Activated T-helper 9 cell treated with anti-CD3 and anti-CD28 coated beads, Interleukin-2, amount 50 U/mL, for 16 hours (primary cell): ENCODE measurements at places on chromosomes 13 and 19.

DNA sequence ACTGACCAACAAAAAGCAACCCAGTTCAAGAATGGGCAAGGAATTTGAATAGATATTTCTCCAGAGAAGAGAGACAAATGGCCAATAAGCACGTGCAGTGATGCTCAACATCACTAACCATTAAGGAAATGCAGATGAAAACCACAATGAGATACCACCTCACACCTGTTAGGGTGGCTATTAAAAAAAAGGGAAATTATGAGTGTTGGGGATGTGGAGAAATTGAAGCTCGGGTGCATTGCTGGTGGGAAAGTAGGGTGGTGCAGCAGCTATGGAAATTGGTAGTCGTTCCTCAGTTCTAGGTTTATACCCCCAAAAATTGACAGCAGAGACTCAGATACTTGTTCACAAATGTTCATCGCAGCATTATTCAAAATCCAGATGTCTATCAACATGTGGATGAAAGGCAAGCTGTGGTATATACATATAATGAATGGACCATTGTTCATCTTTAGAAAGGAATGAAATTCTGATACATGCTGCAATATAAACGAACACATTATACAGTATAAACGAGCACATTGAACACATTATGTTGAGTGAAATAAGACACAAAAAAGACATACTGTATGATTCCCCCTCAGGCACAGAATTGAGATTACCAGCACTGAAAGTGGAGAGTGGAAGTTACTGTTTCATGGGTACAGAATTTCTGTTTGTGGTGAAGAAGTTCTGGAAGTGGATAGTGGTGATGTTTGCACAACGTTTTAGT, 927 bp downstream of the CHAMP1 start:
- no peak for DNase-seq

DNA sequence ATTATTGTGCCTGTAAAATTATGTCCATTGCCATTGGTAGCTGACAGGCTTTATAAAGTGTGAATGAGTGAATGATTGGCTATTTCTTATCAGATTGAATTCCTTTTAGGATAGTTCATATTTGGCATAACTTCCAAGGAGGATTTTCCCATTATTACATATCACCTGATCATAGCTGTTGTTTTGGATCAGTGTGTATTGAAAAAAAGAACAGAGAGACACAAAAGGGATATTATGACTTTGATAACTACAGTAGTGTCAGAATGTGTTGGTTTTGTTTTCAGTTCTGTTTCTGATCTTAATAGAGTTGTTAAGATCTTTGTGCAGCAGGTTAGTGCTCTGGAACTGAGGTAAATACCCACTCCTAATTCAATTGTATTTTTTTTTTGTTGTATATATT, 103.8 kb downstream of the LRCH1 start:
- no peak for DNase-seq

- no peak for DNase-seq
Observed at GRCh38 chr13:30329009-30329585, 21.7 kb upstream of the KATNAL1 start.

DNA sequence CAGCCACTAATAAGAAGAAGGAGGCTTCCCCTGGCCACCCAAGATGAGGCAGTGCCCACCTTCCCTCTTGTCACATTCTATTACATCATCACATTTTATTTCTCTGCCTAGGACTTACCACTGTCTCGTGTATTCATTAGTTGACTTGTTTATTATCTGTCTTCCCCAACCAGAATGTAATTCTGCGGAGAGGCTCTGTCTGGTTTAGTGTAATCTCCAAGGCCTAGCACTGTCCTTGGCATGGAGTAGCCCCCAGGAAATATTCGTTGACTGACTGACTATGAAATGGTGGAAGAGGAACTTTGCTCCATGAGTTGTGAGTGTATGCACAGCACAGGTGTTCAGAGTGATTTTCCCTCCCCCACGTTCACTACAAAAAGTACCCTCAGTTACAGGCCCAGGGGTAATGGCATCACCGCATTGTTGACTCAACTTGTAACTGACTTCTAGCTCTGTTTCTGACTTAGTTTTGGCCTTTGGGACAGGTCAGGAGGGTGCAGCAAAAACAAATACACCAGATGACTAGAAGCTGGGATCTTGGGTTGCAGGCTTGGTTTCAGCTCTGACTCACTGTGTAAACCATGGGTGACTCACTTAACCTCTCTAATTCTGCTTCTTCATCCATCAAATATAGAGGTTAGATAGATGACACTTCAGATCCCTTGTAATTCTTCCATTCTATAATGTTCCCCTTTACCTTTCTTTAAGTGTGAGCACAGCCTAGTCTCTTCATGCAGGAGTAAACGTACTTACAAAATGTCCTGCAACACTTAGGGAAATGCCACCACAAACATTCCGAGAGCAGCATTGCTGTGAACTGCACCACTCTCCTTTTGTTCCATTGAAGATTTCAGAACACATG, 229.7 kb downstream of the KCNRG start:
- DNase-seq = peak; percentile 40

DNA sequence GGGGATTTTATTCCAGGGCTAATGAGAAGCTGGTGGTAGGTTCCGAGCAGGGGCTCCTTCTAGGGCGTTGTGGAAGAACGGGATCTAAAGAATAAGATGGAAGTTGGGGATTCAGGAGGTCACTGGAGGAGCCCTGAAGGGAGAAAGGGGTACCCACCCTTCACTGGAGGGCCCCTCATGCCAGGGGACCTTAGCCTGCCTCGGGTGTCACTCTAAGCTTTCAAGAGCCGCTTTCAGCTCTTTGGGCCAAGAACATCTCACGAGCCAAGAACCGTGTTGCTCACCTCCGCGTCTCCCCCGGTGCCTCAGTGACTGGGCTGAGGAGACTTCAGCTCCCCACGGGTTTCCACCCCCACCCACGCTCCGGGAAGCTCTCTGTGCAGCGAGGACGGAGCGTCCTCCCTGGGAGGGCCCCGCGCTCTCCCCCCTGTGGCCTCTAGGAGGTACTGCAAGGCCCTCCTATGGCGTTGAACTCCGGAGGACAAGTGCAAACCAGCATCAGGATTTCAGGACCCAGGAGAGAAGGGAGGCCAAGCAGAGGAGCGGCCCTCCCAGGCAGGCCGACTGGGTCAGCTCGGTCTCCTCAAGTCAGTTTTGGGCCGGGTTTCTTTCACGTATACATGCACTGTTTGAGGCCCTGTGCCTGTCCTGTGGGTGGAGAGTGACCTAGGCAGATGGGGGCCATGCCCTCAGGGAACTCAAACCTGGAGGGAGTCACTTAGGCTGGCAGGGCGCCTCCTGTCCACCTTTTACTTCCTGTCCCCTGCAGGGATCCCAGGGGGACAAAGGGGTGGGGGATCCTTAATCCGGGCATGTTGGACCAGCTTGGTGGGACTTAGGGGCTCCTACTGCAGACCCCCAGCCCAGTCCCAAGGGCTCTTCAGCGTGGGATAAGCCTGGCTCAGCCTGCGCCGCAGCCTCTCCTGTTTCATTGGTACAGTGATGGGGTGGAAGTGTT, 5.1 kb upstream of the KRTDAP start:
- peak; percentile 57 for DNase-seq

DNA sequence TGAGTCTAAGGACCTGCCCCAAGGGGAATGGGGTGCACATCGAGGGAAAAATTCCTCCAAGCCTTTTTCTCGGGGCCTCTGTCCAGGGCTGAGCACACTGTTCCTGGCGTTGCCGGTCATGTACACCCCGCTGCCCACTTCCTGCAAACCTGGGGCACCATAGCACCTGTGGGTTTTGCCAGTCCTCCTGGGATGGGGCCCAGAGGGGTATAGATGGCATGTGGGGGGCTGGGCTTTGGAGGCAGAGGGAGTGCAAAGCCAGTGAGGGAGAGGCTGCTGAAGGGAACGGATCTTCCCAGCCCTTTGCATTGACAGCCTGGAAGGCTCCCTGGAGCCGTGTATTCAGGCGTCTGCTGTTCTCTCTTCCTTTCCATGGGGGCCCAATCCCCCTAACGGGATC, 187.3 kb downstream of the ZNF536 start:
- no peak for DNase-seq

- no peak for DNase-seq
Observed at GRCh38 chr13:53901593-53901992, 873.0 kb downstream of the OLFM4 start.

GRCh38 chr13:111846391-111847159, 220.4 kb upstream of the SOX1 start:
- DNase-seq = no peak

- DNase-seq = no peak
Observed at GRCh38 chr19:2227415-2228156, 8.5 kb downstream of the PLEKHJ1 start.

- no peak for DNase-seq
Observed at GRCh38 chr13:23750383-23751121, 138.6 kb downstream of the MIPEP start.

DNA sequence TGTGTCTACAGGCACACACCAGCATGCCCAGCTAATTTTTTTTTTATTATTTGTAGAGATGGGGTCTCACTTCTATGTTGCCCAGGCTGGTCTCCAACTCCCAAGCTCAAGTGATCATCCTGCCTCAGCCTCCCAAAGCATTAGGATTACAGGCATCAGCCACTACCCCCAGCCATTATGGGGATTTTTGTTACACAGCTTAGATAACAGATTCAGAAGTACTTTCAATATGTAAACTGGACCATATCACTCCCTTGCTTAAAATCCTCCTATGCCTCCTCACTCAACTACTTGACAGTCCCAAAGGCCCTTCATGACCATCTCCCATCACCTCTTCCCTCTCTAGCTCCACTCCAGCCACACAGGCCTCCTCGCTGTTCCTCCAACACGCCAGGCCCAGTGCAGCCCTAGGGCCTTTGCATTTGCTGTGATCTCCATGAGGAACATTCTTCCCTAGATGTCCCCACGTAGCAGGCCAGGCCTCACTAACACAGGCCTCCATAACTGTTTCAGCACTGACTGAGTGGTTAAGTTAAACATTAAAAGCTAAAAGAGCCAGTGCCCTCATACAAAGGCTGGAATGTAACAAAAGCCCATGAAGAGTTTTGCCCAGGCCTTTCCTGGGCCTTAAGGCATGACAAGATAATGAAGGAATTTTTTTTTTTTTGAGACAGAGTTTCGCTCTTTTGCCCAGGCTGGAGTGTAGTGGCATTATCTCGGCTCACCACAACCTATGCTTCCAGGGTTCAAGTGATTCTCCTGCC, 2.5 kb downstream of the DOHH start:
- no peak for DNase-seq

DNA sequence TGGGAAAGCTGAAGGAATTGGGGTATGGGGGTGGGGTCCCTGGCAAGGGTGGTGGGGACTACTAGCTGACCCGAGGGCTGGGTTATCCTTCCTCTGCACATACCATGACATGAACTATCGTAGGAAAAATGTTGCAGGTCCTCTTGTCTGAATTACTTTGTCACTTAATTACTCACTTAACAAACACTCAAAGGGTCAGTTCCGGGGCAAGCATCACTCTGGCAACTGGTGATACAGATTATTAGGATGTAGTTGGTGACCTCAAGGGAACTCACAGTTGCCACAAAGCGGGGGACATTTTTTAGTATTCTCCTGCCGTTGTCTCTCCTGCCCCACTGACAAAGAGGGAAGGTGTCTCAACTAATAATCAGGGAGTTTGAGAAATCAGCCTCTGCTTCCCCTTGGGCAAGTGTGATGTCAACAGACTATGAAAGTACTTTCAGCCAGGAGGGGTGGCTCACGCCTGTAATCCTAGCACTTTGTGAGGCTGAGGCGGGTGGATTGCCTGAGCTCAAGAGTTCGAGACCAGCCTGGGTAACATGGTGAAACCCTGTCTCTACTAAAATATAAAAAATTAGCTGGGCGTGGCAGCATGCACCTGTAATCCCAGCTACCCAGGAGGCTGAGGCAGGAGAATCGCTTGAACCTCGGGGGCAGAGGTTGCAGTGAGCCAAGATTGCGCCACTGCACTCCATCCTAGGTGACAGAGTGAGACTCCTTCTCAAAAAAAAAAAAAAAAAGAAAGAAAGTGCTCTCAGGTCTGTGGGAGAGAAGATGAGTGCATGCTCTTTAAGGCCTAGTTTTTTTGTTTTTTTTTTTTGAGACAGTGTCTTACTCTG, 10.3 kb downstream of the DNAJB1 start:
- DNase-seq = no peak

- no peak for DNase-seq
Observed at GRCh38 chr19:5355693-5356092, 15.1 kb upstream of the PTPRS start.

DNA sequence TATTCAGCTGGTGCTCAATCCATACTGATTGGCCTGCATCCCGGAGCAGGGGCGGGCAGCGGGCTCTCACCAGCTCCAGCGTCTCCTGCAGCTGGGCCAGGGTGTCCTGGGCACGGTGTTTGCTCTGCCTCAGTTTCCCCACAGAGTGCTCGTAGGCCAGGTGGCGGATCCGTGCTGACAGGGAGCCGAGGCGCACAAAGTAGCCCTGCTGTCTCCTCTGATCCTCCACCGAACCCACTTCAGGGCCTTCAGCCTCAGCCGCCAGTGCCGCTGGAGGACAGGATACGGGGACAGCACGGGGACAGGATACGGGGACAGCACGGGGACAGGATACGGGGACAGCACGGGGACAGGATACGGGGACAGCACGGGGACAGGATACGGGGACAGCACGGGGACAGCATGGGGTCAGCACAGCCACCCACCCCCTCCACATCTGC, 7.3 kb upstream of the PLIN4 start:
- DNase-seq = no peak

- no peak for DNase-seq
Observed at GRCh38 chr13:28641600-28641926, 17.4 kb upstream of the POMP start.

GRCh38 chr13:32645854-32646253, 59.6 kb downstream of the PDS5B start:
- DNase-seq = peak; percentile 5

DNA sequence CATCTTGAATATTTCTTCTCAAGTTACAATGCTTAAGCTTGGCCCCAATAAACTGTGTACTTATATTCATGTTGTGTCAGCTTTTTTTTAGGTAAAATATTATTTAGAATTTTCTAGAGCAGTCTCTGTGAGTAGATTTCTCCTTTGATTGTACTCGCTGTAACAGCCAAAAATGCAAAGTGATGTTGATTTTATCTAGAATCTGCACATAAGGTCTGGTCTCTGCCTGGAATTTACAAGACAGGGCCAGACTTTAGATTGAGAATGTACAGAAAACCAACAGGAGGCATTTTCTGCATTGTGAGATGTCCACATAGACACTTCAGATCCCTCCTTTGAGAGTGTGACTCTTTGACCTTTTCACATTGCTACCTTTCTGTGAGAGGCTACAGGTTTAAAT, 43.1 kb upstream of the ZNF681 start:
- DNase-seq = no peak
